Dorsolateral prefrontal cortex (tissue), 122 donors: ENCODE measurements at places on chromosomes 5 and 9.

GRCh38 chr5:1511651-1512540 is 11.9 kb downstream of the LPCAT1 start:
- peak; percentile 56 for DNase-seq

- DNase-seq: no peak
These were observed 543 bp upstream of the ANKRD33B start for GRCh38 chr5:10563110-10563944.

DNA sequence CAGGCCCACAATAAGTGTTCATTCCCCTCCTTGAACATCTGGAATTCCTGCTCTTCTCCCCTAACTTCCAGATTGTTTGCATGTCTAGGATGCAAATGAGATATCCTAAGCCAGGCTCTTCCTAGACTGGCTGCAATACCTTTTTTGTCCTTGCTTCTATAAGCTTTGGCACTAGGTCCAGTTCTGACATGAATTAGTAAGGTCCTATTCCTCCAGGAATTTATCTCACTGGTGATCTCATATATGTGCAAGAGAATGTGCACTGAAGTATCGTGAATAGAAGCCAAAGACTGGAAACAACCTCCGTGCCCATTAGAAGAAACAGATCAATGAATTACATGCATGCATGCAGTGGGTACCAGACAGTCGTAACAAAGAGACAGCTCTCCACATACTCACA is 25.2 kb downstream of the DUSP1 start:
- DNase-seq: no peak

DNA sequence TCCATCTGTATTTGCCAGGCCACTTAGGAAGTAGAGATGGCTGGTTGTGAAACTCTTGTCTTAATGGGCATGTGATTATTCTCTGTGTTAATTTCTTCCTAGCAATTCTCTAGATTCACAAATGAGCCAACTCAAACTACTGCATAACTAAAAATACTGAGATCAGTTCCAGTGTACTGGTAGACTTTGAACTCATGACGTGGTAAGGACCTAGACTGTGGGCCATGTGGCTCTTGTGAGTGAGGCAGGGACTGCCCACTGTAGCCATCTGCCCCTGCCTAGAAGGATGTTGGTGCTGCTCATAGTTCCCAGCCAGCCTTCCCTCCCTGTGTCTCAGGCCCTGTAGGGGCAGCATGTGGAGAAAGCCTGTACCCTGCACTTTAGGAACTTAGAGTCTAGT is 47.4 kb downstream of the CYSTM1 start:
- no peak for DNase-seq

DNA sequence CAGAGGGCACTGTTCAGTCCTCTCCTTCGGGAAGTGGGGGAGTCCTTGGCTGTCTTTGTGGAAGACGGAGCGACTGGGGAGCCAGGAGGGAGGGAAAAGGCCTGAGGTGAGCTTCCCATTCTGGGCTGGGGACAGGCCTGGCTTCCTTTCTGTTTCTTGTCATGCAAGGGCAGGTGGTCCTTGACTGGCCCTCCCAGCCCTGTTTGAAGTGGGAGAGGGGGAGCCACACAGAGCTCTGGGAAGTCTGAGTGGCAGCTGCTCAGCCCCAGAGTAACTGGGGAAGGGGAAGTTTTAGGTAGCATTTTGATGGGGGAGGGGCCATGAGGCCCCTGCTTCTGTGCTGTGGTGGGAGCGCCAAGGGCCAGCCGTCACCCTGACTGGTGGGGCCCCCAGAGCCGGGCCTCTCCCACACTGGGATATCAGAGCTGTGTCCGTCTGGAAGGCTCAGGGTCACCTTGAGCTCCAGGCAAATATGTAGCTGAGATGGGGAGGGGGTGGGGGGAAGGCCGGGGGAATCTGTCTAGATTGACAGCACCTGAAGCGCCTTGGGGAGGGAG is 6.5 kb downstream of the UNC5A start:
- DNase-seq: no peak

- DNase-seq: no peak
These were observed 375.2 kb upstream of the IRX2 start for GRCh38 chr5:3126639-3127038.

GRCh38 chr9:95032580-95033341 is 284.7 kb downstream of the FANCC start:
- no peak for DNase-seq

DNA sequence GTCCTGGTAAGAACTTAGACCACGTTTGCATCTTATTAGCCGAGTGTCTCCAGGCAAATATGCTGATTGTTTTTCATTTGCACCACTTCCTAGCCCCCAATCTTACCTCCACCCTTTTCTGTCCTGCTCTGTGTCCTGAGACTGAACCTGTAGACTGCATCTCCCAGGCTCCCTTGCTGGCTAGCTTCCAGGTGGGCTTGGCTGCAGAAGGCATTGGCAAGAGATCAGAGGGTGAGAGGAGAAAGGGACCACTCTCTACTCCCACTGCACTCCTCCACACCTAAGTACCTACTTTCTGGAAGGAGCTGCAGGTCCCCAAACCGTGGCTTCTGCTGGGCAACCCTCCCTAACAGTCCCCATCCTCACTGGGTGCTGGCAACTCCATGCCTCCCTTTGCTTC is 59.9 kb upstream of the XPA start:
- no peak for DNase-seq

- DNase-seq: no peak
These were observed 181.4 kb upstream of the TRPM3 start for GRCh38 chr9:71302776-71303175.

DNA sequence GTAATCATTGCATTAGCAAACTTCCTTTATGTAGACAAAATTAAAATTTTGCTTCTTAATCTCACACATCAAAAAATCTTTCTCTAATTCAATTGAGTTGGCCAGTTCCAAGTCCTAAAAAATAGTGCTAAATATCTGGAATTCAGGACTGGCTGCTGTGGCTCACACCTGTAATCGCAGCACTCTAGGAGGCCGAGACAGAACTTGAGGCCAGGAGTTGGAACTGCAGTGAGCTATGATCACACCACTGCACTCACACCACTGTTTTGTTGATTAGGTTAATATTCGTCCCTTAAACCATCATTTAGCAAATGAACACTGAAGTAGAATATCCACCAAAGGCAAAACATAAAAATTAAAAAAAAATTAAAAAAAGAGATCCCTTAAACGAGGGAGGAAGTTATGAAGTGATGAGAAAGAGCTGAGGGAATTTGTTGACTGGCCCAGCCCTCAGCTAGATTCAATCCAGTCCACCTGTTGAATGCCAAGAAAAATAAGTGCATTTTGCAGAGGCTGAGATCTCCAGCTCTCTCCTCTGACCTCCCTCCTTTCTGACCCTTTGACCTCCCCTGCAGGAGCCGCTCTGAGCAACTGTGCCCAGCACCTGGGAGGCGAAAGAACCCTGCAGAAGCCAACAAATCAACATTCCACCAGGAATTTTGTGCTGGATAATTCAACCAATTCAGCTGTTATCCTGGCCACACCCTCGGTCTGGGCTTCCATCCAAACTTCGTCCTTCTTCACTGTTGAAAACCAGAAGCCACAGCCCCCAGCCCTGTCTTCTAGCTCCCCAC is 96.8 kb downstream of the OR2K2 start:
- no peak for DNase-seq

- DNase-seq: no peak
These were observed 642.4 kb upstream of the C9orf72 start for GRCh38 chr9:28215536-28216299.

DNA sequence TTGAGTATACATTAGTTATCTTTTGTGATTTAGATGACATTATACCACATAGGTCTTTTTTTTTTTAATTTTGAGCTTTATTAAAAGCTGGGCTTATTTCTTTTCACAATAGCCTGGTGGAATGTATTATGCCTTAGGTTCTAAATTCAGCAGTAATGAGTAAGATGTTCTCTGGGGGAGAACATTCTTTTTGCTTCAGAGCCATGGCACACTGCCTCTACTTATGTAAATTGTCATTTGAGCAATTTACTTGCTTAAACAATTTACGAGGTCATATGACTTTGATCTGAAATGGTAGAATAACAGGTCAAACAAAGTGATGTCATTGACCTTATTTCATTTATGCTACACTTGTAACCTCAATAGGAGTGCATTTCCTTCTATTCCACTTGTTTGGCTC is 154.2 kb downstream of the FOCAD start:
- no peak for DNase-seq

- no peak for DNase-seq
These were observed 30.7 kb downstream of the UHRF2 start for GRCh38 chr9:6443661-6444060.

DNA sequence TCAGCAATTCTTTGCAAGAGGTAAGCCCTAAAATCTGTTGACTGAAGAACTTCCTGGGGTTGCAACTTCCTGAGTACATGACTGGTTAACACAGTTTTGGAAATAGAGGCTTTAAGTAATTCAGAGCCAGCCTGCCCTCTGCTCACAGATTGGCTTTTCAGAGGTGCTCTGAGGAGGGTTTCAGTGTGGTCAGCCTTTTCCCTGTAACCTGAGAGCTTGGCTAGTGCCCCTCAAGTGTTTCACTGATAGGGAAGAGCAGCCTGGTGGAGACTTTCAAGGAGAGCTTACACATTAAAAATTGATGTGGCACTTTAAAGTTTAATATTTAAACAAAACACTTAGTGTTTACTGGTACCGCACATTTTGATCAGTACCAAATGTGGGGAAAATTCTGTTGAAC is 56.7 kb upstream of the FOXB2 start:
- DNase-seq: no peak

DNA sequence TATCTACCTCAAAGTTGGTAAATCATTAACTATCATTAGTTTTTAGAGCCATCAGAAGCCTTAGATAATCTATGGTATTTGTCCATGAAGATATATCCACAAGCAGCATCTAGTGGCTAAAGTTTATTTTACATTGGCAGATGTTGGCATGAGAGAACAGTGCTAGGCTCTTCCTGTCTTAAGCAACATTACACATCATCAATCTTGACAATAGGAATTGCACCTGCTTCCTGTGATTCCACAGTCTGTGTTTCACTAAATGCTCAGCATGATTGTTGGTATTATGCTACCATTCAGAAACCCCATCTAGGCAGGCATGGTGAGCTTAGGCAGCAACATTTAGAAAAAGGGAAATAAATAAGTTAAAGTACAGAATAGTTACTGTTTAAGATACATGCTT is 246.6 kb downstream of the SLCO4C1 start:
- no peak for DNase-seq

DNA sequence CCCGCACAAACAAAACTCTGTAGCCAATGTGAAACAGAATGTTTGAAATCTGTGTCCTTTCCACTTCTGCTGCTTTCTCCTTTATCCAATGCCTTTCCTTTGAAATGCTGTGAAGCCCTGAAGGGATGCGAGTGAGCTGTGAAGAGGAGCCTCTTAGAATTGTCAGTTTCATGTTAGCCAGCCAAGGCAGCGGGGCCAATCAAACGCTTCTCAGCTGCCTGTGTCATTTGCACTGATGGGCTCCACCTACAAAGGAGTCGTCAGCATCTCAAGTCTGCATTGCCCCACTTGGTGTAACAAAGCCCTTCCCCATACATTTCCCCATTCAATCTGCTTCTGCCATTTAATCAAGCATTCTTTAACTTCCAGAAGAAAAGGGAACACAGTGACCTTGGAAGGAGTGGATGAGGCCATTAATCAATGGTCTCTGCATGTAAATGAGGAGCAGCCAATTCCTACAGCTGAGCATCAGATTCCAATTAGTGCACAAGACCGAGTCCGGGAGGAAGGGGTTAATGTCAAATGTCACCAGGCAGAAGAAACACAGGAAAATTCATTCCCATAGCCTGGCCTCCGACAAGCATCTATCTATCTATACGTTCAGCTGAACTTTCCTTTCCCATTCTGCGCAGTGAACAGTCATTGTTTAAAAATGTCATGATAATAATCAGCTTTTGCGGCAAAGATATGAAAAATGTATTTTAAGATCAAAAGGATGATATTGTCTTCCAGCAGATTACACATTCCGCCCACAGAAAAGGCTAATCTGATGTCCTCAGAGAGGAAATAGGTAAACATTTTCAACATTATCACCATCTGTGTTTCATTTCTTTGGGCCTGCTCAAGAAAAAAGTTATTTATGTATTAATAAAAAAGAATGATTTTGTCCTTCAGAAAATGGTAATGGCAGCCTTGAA is 154.6 kb downstream of the FSTL4 start:
- no peak for DNase-seq

- DNase-seq: no peak
These were observed 592.3 kb downstream of the MAT2B start for GRCh38 chr5:164097749-164098148.
